ENCODE measurements at places on chromosomes 7 and 10.

DNA sequence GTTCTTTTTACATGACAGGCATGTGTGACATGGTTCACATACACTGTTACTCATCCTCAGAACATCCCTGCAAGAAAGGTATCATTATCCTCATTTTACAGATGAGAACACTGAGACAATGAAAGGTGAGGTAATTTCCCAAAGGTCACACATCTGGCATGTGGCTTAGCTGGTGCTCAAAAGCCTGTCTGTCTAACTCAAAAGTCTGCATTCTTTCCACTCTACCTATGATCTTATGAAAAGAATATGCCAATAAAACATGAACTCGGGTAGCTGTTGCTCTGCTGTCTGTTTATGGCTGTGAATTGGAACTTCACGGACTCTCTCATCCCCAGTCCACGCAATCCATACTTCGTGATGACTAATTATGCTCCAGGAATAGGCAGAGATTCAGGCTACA lies 79.0 kb upstream of the ODAD2 start:
- no peak for DNase-seq

GRCh38 chr10:70137927-70138883 lies 5.6 kb upstream of the AIFM2 start:
- DNase-seq = no peak

- DNase-seq = no peak
Measured at GRCh38 chr10:62992145-62992721, 140.9 kb upstream of the NRBF2 start.

GRCh38 chr10:33229252-33229948 lies 105.1 kb downstream of the NRP1 start:
- DNase-seq = no peak
